ENCODE measurements at places on chromosomes 2 and 18.

GRCh38 chr2:130336877-130337734 lies 5.6 kb upstream of the IMP4 start:
- peak; percentile 46 for DNase-seq

- DNase-seq, result no peak
These were observed 168.3 kb downstream of the RNF152 start for GRCh38 chr18:61724532-61724931.

DNA sequence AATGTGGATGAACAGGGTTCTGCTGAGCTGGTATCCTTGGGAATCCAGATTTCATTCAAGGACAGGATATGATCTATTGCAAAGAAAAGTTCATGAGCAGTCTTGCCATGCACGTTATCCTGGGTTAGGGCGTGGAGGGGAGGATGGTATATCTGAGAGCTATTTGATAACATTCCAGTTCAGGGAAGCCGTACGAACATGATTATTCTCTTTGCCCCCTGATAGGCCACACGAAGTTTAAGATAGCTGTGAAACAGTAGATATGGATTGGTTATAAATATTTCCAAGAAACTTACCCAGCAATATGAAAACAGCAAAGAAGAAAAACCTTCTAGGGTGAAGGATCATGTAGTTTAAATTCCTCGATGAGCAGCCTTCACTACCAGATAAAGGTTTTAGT lies 171.9 kb downstream of the LTBP1 start:
- DNase-seq, result no peak

- no peak for DNase-seq
These were observed 110.9 kb downstream of the MIB1 start for GRCh38 chr18:21851327-21851961.

DNA sequence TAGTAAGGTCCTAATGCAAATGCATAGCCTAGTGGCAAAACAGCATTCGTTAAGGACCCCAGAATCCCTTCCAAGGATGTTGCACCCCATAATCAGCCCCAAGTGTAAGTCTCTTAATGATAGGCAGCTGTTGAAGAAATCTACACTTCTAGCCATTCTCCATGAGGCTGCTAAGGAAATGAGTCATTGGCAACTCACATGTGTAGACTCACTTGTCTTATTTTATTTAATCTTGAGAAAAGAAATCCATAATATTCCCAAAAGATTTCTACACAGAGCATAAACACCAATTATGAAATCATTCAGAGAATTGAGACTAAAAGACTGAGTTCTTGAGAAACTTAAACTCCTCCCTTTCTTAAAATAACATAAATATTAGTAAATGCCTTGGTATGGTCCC lies 52.4 kb downstream of the AKAIN1 start:
- DNase-seq, result no peak

DNA sequence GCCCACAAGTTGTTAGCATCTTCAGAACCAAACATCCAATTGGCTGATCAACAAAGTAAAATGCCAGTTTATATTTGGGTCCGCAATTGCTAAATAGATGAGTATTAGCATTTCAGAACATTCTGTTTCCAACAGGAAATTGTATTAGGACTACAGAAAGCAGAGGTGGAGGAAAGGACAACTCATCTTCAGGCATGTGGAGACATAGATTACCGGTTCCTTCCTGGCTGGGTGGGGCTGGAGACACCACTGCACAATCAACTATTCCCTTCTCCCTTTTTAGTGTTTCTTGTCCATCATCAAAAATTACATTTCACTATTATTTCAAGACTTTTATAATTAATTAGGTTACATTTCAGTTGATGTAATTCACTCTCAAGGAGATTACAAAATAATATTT lies 83.8 kb downstream of the ADAM23 start:
- DNase-seq, result no peak

DNA sequence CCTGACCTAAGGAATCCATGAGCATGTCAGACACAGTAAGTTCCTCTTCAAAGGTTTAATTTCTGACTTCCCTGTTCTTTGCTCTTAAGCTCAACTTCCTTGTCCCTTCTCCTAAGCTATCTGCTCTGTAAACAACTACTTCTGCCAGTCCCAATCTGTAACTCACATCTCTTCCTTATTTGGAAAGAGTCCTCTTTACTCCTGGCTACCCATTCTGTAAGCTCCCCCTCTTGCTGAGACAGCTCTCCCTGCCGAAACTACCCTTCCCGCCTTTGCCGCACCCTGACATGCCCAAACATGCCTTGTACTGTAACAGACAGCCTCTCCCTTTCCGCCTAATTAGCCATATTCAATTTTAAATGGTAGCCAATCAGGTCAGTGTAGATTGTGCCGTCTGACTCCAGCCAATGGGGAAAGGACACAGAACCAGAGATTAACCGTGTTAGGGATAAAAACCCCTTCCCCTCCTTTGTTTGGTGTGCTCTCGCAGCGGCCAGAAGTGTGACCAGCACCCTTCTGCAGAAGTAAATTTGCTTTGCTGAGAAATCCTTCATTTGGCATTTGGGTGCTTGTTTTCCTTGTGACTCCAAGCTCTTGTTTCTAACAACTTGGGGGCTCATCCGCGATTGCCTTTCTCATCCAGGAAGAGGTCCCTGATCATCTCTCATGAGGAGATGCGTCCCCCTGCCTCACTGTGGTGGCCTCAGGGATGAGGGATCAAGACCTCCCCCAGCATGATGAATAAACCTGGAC lies 49.0 kb downstream of the PIAS2 start:
- DNase-seq, result no peak

GRCh38 chr2:187168720-187169713 lies 279.0 kb downstream of the CALCRL start:
- no peak for DNase-seq

DNA sequence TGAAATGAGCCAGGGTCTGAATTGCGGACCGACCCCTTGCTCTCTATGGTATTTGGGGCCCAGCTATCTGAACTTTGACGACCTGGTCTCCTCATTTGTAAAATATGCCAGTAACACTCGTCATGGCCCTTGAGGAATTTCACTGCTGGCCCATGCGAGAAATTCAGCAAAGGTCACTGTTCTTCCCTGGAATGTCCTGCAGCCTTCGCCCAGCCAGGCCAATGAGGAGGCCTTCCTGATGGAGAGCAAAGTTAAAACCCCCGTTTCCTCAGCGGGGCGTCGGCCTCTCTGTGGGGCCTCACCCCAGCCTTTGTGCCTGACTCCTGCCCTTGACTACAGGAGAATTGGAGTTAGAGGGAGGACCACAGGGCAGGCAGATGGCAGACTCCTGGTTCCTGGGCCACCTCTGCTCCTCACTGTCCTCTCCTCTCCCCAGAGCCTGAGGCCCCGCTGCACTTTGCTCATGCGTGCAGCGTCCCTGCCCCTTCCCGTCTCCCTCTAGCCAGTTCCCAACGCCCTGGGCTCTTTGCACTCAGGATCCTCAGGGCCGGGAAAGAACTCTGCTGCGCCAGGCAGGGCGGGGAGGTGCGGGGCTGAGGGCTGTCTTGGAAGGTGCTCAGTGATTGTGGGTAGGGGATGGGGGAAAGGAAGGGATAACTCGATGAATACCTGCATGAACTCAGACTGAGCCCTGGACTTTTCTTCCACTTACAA lies 257.0 kb upstream of the RAB6C start:
- no peak for DNase-seq

DNA sequence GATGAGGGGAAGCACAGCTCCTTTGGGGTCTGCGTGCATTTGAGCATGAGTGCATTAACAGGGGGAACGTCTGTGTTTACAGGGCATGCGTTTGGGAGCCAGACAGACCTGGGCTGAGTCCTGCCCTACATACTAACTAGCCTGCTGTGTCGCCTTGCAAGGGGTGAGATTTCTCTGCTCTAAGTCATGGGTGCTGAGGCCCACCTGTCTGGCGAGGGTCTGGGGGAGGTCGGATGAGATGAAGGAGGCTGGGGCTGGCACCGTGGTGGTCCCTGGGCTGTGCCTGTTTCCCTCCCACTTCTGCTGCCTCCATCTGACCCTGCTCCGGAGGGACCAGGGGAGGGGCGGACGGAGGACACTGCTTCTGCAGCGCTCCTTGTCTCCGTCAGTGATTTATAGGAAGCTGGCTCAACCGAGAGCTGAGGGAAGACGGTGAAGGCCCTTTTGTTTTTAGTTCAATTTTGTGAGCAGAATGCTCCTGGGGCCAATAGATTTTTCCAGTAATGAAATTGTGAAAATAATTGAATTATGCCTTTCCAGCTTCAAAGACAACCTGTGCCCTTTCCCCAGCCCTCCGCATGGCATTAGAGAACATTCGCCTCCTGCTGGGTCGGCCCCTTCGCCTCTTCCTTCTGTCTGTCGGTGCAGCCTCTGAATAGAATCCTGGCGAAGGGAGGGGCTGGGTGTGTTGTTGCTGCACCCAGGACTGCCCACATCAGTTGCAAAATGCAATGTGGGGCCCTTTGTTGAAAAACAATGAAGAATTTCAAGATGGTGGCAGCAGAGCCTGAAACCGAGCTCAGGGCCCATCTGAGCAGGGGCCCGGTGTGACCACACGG lies 49.7 kb downstream of the RRM2 start:
- DNase-seq, result no peak

GRCh38 chr2:113965644-113966043 lies 75.8 kb downstream of the ACTR3 start:
- DNase-seq, result peak; percentile 38

DNA sequence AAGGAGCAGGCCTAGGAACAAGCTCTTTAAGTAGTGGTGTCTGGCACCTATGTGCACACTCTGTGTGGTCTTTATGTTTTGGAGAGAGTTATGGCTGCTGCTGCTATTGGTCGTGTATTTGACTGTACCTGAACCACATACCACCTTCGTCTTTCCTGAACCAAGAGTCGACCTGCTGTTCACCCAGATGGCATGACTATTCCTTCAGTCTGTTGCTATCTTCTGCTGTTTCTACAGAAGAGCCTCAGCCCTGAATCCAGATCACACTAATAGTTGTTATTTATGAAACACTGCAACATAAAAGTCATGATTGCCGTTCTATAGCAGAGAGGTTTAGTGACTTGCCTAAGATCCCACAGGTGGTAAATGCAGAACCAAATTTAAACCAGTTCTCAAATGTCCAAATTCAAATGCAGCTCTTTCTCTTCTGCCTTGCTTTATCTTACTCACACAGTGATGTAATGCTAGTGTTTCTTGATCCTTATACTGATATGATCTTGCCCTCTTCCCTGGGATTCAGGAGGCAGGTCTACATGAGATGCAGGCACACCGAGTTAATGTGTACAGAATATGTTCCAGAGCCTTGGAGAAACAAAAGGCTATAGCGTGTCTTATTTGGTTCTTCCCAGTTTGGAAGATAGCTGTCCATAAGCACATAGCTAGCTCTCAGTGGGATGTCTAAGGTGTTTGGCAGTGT lies 122.1 kb upstream of the FOSL2 start:
- no peak for DNase-seq

GRCh38 chr2:71277536-71278103 lies 50.7 kb upstream of the PAIP2B start:
- peak; percentile 43 for DNase-seq

GRCh38 chr2:149566652-149567051 lies 20.9 kb downstream of the MMADHC start:
- no peak for DNase-seq

Data from activated T-cell treated with anti-CD3 and anti-CD28 coated beads, Interleukin-2, amount 50 U/mL, for 72 hours (primary cell).